Epithelial cell of proximal tubule (primary cell): ENCODE measurements at places on chromosomes 16 and 17. TPM values are rescaled to one million over a fixed set of nuclear protein-coding genes. Genes with fewer than 3 reads are reported as not detected.

SLC52A1 gene
- total RNA-seq: 0.07 and 1.3 TPM in 2 replicates

SYT17 gene
- 0.07 and 1.2 TPM in 2 replicates for total RNA-seq

VPS9D1 gene
- total RNA-seq: 3.8 and 11.4 TPM in 2 replicates

IKZF3 gene
- 0.07 TPM in 1 of 2 replicates, not detected in the other for total RNA-seq

USP32 gene
- total RNA-seq: 18.7 TPM in 2 replicates

PRSS21 gene
- 0.87 and 4.6 TPM in 2 replicates for total RNA-seq

CFAP97D1 gene
- not detected in 2 replicates for total RNA-seq

DNA sequence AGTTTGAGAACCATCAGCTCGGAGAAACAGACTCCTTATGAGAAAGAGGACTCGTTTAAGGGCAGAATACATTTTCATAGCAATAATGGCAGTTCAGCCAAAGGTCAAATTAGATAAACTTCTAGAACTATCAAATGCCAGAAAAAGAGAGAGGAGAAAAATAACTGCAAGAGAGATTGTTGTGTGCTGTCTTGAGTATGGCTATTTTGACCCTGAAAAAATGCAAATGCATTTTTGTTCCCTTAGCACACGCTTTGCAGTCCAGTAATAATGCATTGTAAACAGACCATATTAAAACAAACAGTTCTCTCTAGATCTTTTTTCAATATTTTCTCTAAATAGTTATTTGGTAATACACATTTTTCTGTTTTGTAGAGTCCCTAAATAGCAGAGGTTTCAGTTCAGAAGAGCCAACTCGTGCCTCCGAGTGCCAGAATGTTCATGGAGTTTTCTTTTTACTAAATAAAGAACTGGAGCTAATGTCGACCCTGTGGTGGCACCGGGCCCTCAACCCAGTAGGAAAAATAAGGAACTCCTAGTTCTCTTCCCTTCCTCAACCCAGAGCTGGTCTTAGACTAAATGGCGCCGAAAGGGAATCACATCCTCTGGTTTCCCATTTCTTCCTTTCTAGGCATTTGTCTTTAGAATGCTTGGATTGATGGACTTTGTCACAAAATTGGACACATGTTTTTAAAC, 298.0 kb downstream of the MAP2K4 start:
- DNase-seq: no peak

GRCh38 chr16:14301169-14302030, 230.3 kb downstream of the MRTFB start:
- DNase-seq: no peak

DNA sequence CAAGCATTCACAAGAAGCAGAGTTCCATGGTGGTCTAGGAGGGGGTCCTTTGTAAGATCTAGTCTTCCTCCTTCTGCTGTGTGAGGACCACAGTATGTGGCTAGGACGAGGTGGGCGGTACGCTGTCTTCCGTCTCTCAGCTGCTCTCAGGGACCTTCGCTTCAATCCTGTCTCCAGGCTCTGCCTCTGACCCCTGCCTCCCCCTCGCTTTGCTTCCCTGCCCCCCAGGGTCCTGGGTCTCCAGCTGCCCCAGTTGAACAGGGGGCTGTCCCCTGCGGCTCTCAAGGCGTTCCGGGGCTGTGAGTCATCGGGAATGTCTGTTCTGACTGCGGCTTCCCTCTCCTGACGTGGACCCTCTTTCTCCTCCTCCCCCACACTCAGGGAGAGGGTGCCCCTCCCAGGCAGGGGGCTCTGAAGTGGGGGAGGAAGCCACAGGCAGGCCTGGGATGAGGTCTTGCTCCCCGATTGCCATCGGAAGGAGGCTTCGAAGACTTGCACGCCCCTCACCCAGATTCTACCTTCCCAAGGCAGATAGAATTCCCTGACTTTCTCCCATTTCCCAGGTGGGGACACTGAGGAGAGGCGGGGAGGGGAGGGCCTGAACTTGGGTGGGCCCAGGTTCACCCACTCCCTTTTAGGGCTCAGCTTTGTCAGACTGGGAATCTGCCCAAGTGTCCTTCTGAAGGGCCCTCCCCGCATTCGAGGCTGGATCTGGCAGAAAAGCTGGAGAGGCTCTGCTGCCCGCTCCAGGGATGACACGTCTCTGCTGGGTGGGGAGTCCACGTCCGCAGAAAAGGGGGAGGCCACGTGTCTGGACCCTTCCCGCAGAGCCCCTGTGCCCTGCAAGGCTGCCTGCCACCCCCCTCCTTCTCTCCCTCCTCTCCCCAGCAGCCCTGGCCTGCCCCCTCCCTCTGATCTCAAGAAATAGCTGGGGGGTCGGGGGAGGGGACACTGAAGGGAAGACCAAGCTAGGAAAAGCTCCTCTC, 9.1 kb upstream of the COL1A1 start:
- DNase-seq: no peak

DNA sequence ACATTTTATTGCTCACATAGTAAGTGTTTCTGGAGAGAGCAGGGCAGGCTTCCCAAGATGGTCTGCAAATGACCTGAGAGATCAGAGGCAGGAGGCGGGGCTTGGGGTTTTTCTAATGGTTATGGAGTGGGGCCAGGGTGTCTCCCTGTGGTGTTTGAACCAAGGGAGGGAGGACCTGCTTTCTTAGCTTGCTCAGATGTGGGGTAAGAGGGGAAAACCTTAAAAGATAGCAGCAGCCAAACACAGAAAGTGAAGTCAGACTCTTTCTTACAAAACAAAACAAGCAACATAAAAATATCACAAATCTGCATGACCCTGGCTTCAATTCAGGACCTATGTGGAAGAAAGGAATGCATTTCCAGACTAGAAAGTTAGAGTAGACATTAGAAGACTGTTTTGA, 22.9 kb upstream of the DNAJA2 start:
- DNase-seq: no peak

GRCh38 chr17:2089021-2089422, 34.1 kb downstream of the HIC1 start:
- no peak for DNase-seq

- DNase-seq: no peak
Measured at GRCh38 chr17:78238823-78239488, 7.5 kb downstream of the TMEM235 start.

DNA sequence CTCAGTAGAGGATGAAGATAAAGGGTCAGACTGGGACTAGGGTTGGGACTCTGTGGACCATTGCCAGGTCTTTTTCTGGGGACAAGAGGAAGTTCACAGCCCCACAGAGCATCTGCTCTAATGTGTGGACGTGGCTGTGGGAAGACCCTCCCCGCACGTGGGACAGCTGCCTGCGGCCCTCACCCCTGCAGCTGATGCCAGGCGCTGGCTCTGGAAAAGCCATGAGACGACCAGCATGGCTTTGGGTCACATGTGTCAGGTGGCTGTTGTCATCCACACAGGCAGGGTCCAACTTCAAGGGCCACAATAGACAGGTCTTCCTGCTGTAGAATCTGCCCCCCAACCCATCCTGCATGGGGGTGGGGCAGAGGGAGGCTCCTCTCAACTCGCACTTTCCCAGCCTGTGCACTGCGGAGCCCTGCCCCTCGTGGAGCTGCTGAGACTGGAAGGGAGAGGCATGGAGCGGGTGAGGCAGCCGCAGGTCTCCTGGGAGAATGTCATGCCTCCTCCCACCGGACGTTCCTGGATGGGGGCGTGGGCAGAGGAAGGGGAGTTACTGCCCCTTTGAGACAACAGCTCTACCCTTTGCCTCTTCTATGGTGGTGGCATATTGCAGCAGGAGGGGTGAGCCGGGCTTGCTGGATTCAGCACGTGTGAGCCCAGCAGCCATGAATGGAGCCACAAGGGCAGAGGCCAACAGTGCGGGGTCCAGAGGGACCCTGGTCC, 53.4 kb downstream of the PIMREG start:
- DNase-seq: no peak

DNA sequence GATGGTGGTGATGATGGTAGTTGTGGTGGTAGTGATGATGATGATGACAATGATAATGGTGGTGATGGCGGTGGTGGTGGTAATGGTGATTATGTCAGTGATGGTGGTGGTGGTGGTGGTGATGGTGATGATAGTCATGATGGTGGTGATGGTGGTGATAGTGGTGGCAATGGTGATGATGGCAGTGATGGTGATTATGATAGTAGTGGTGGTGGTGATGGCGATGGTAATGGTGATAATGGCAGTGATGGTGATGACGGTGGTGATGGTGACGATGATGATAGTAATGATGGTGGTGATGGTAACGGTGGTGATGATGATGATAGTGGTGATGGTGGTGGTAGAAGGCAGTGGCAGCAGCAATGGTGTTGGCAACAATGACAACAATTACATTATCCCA, 55.3 kb downstream of the RBFOX3 start:
- DNase-seq: no peak

DNA sequence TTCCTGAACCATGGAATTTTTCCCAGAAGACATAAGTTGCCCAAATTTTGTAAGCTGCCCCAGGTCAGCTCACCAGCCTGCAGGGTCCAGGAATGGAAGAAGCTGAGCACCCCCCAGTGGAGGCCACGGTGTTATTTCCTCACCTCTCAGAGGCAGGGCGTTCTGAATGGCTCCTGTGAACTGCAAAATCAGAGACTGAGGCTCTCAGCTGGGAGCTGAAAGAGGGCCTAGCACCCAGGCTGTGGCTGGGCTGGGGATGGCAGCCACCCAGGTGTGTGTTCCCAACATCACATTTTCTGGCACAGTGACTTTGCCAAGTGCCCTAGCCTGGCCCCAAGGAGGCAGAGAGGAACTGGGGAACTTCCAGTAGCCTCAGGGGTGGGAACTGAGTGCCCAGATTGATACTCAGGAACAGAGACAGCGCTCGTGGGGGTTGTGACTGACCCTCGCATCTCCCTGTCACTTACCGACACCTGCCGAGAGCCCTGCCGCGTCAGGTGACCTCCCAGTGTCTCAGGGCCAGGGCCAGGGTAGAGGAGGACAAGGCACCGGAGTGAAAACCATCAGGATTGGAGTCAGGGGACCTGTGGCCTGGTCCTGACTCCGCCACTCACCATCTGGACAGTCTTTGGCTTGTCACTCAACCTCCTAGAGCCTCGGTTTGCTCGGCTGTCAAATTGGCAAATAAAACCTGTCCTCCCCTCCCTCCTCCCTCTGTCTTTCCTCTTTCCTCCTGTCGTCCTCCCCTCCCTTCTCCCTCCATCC, 11.3 kb downstream of the CACNG4 start:
- DNase-seq: no peak

- DNase-seq: no peak
Measured at GRCh38 chr17:43740541-43740940, 18.1 kb downstream of the SOST start.

DNA sequence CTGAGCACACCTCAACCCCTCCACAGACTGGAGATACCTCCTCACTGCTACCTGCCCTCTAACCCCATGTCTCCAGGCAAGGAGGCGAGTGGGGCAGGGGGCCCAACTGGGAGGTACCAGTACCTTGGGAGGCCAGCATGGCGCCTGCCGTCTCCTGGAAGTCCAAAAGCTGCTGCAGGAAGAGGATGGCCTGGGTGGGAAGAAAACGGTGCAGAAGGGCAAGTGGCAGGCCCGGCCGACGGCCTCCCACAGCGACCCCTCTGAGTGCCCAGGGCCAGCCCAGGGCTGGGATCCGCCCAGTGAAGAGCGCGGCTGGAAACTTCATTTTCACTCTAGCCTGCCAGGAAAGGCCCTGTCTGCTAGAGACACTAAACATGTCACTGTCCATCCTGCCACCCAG, 8.5 kb downstream of the ZACN start:
- no peak for DNase-seq

GRCh38 chr17:42832213-42832933, 824 bp upstream of the PSME3 start:
- no peak for DNase-seq

- no peak for DNase-seq
Measured at GRCh38 chr16:20866145-20866772, 33.9 kb downstream of the DCUN1D3 start.

DNA sequence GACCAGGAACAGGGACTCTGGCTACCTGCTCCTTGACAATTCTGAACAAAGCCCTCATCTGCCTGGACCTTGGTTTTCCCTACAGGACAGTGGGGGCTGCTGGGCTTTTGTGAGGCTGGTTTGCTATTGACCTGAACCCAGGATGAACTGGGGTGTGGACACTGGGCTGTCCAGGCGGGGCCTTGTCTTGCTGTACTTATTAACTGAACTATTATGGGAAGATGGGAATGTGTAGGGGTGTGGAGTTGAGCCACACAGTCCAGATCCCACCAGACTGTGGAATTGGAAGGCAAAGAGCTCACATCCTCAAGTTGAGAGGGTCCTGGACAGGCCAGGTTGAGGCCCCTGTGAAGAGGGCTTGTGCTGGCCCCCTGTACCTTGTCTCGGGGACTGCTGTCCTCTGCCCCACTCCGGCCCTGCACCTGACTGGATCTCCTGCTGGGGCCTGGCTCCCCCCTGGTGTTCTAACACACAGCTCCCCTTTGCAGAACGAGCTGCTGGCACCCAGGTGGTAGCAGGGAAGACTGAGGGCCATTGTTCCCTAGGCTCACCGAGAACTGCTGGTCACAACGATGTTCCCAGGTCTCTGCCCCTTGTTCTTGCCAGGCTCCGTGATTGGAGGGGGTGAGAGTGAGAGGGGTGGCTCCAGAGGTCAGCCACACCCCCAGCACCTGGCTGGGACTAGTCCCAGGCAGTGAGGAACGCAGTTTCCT, 51.8 kb upstream of the CDC42EP4 start:
- DNase-seq: no peak

DNA sequence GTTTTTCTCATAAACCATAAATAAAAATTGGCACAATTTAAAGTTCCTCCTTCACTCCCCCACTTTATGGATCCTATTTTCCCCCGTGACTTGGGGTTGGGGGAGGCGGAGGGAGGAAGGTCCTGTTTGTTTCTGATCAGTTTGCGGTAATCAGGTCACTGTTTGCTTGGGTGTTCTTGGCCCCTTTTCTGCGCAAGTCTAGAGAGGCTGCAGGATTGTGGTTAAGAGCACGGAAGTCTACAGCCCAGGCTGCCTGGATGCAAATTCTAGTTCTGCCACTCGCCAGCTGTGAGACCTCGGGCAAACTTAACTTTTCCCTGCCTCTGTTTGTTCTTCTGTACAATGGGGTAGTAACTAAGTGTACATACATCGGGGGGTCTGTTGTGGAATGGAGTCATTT, 12.1 kb downstream of the ATP2C2 start:
- no peak for DNase-seq

DNA sequence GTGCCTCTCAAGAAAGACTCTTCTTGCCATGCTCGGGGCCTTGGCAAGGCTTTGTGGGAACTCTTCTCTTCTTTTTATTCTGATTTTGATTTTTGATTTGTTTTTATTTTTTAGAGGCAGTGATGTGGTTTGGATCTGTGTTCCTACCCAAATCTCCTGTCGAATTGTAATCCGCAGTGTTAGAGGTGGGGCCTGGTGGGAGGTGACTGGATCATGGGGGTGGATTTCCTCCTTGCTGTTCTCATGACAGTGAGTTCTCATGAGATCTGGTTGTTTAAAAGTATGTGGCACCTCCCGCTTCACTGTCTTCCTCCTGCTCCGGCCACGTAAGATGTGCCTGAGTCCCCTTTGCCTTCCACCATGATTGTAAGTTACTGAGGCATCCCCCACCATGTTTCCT, 281.4 kb downstream of the CPPED1 start:
- DNase-seq: no peak

DNA sequence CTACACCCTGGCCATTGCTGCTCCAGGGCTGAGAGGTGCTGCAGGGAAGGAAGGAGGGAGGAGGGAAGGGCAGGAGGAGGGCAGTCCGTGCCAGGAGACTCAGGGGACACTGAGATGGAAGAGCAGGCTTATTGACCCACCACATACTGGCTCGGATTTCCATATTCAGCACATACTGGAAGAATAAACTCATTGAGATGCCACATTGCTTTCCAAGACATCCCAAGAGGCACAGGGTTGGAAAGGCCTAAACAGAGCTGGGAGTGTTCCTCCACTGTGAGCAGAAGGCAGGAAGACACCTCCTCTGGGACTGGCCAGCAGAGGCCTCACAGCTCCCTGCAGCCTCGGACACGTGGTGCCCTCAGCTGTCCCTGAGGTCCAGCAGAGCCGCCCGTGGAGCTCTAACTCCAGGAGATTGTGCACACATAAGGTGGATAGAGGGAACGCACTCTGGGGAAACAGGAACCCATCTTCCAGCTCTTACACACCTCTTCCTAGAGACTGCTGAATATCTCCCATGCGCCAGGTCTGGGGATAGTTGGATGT, 17.4 kb downstream of the CCDC182 start:
- DNase-seq: no peak
